ENCODE measurements at places on chromosomes 7 and 10. TPM values are rescaled to one million over a fixed set of nuclear protein-coding genes. Genes with fewer than 3 reads are reported as not detected.

Gene GJD4
- total RNA-seq: not detected

Gene AKR1C2
- total RNA-seq: 3,638 TPM

Gene NEBL
- 11.9 TPM for total RNA-seq

Gene ARMH3
- total RNA-seq: 11.3 TPM

Gene GPER1
- total RNA-seq: 1.2 TPM

Gene OR2A12
- total RNA-seq: not detected

Gene PITX3
- 1.4 TPM for total RNA-seq

Gene TMEM229A
- not detected for total RNA-seq

Gene FAM237B
- total RNA-seq: not detected

Gene ARHGAP22
- 4.0 TPM for total RNA-seq

Gene HSPA12A
- total RNA-seq: 9.3 TPM

Gene ZRANB1
- total RNA-seq: 8.9 TPM

Gene PIK3AP1
- 0.55 TPM for total RNA-seq

Gene AP1S1
- 148 TPM for total RNA-seq

Gene SLC26A5
- total RNA-seq: not detected

Gene CFAP46
- total RNA-seq: 1.4 TPM

Gene LIPA
- 48.1 TPM for total RNA-seq

Gene ANXA8
- 35.1 TPM for total RNA-seq

Gene MGMT
- 6.5 TPM for total RNA-seq

Gene KDM7A
- 3.4 TPM for total RNA-seq

Gene OR6B1
- not detected for total RNA-seq

Gene CPN1
- 0.29 TPM for total RNA-seq

Gene HDAC9
- total RNA-seq: 0.25 TPM

Gene SCIN
- total RNA-seq: 0.36 TPM

Gene SLC16A9
- total RNA-seq: 0.08 TPM

Gene HYAL4
- not detected for total RNA-seq

Gene ELN
- 0.09 TPM for total RNA-seq

Gene ITPRID1
- total RNA-seq: not detected

Gene TLX1
- not detected for total RNA-seq

Gene ITGA8
- total RNA-seq: not detected

Gene LRRD1
- total RNA-seq: not detected

Gene CPXM2
- total RNA-seq: not detected

Gene CUL2
- 21.1 TPM for total RNA-seq

Gene ASAH2B
- 4.3 TPM for total RNA-seq

Gene OR13A1
- 0.05 TPM for total RNA-seq

Gene FGF8
- not detected for total RNA-seq

Gene TMEM196
- total RNA-seq: not detected

Gene CALHM3
- 0.50 TPM for total RNA-seq

Gene GCK
- total RNA-seq: not detected

Gene SOSTDC1
- not detected for total RNA-seq

Gene FAM131B
- total RNA-seq: 0.23 TPM

Gene OR2A1
- not detected for total RNA-seq

Gene SPDYE1
- not detected for total RNA-seq

Gene MEST
- 36.3 TPM for total RNA-seq

Gene RNF32
- 1.3 TPM for total RNA-seq
